ENCODE measurements at places on chromosomes 12 and 14.
A peak's percentile ranks its signal among the peaks of the same experiment; 100 is the strongest.

GRCh38 chr14:104090071-104090748 lies 4.7 kb downstream of the ASPG start:
- H3K36me3 ChIP-seq: no peaks in the 10 kb centered on the region
- no peak overlapping the region for H3K4me3 ChIP-seq
- no peaks in the 10 kb centered on the region for H3K27me3 ChIP-seq
- no peak for DNase-seq

- peaks cover 19% of the 10 kb centered on the region for H3K4me1 ChIP-seq
- no peaks in the 10 kb centered on the region for H3K36me3 ChIP-seq
- no peak overlapping the region for H3K27ac ChIP-seq
- no peak for DNase-seq
Measured at GRCh38 chr14:45136399-45136798, 669 bp downstream of the FANCM start.

- H3K36me3 ChIP-seq: peaks cover 78% of the 10 kb centered on the region
- no peak overlapping the region for H3K4me3 ChIP-seq
- no peaks in the 10 kb centered on the region for H3K4me1 ChIP-seq
- DNase-seq: no peak
- H3K27ac ChIP-seq: no peak overlapping the region
Measured at GRCh38 chr12:870378-870777, 79.1 kb downstream of the RAD52 start.

GRCh38 chr12:95323212-95323611 lies 105.6 kb downstream of the VEZT start:
- no peak overlapping the region for H3K27ac ChIP-seq
- no peaks in the 10 kb centered on the region for H3K27me3 ChIP-seq
- no peak overlapping the region for H3K4me3 ChIP-seq
- H3K36me3 ChIP-seq: no peaks in the 10 kb centered on the region
- H3K4me1 ChIP-seq: no peaks in the 10 kb centered on the region

DNA sequence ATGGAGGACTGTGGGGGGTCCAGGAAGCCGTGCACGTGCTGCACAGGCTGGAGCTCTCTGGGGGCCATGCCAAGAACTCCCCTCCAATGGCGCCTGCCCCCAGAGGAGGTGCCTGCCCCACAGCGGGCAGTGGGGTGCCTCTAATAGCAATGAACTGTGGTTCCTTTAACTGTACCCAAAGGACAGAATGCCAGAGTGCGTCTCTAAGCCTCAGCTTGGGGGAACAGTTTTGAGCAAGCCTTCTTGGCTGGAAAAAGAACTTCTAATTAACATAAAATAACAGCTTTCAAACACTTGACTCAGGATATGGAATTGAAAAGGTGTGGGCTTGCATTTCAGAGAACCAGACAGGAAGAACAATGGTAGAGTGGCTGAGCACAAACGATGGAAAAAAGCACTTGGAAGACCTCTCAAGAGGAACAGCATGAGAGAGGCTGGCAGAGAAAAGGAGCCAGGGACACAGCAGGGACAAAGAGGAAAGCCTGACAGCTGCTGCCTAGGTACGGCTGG lies 195.6 kb downstream of the TTC7B start:
- DNase-seq: no peak
- no peak overlapping the region for H3K4me3 ChIP-seq
- peaks cover 7% of the 10 kb centered on the region for H3K36me3 ChIP-seq
- no peaks in the 10 kb centered on the region for H3K27me3 ChIP-seq
- no peak overlapping the region for H3K27ac ChIP-seq

GRCh38 chr14:45679853-45680252 lies 426.9 kb upstream of the MIS18BP1 start:
- no peaks in the 10 kb centered on the region for H3K36me3 ChIP-seq
- no peaks in the 10 kb centered on the region for H3K27me3 ChIP-seq

DNA sequence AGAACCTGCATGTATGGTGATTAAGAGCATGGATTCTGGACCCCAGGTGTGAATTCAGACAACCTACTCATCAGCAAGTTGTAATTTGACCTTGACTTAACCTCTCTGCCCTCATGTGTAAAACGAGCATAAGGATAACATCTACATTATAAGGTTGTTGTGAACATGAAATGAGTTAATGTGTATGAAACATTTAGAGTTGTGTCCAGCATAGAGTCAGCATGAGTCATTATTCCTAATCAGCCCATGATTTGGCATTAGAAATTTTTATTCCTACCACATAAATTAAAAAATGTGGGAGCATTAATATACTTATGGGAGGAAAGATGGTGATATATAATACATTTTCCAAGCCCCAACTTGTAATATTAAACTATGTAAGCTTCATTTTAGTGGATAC lies 95.9 kb upstream of the DDHD1 start:
- H3K27me3 ChIP-seq: no peaks in the 10 kb centered on the region
- H3K4me1 ChIP-seq: no peaks in the 10 kb centered on the region
- no peak for DNase-seq
- no peak overlapping the region for H3K4me3 ChIP-seq
- no peaks in the 10 kb centered on the region for H3K36me3 ChIP-seq

GRCh38 chr12:64293654-64294364 lies 71.7 kb upstream of the KICS2 start:
- no peaks in the 10 kb centered on the region for H3K4me1 ChIP-seq
- H3K27me3 ChIP-seq: no peaks in the 10 kb centered on the region
- H3K36me3 ChIP-seq: no peaks in the 10 kb centered on the region
- no peak for DNase-seq

- no peak for DNase-seq
- H3K27ac ChIP-seq: no peak overlapping the region
- no peaks in the 10 kb centered on the region for H3K36me3 ChIP-seq
- H3K4me3 ChIP-seq: no peak overlapping the region
- H3K27me3 ChIP-seq: no peaks in the 10 kb centered on the region
Measured at GRCh38 chr12:91104812-91105466, 6.4 kb downstream of the LUM start.

DNA sequence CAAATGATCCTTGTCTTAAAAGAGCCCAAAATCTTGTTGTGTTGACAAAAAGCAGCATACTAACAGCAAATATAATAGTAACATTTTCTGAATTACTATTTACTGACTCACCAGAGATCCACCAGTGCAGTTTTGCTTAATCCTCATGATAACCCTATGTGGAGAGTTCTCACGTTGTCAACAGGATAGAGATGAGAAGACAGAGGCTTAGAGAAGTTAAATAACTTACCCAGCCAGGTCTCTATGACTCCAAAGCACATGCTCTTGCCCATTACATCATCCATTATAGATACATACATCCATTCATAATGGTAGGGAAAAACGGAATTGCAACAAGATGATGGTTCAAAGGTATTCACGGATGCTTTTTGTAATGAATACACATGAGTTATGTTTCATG lies 111.9 kb downstream of the PAX9 start:
- no peaks in the 10 kb centered on the region for H3K4me1 ChIP-seq
- H3K4me3 ChIP-seq: no peak overlapping the region
- H3K36me3 ChIP-seq: no peaks in the 10 kb centered on the region

DNA sequence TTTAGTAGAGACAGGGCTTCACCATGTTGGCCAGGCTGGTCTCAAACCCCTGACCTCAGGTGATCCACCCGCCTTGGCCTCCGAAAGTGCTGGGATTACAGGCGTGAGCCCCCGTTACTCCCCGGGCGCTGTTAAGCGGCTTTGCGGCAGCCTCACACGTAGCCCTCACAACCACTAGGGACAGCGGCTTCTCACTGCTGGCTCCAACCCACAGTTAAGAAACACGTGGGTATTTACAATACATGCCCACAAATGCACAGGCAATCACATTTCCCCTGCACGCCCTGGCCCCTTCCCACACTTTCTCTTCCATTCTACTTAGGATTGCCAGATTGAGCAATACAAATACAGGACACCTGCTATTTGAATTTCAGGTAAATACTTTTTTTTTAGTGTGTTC lies 37.0 kb upstream of the EIF5 start:
- H3K4me1 ChIP-seq: no peaks in the 10 kb centered on the region
- no peaks in the 10 kb centered on the region for H3K27me3 ChIP-seq
- peak; percentile 25 for DNase-seq
- H3K36me3 ChIP-seq: no peaks in the 10 kb centered on the region
- H3K4me3 ChIP-seq: no peak overlapping the region
- H3K27ac ChIP-seq: no peak overlapping the region

DNA sequence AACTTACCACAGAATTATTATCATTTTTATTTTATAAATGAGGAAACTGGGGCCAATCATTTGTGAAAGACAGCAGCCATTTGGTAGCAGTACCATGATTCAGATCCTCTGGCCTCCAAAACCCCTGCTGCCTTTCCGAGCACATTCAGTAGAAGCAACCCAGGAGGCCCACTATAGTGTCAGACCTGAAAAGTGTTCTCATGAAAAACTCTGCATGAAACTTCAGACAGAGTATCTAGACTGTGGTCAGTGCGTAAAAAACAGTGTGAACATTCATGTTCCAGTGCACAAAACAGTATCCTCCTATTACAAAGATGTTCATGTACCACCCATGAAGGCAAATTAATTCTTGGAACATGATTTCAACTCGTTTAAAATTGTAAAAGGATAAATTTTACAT lies 112.0 kb downstream of the EPS8 start:
- no peak overlapping the region for H3K27ac ChIP-seq
- no peaks in the 10 kb centered on the region for H3K27me3 ChIP-seq
- no peaks in the 10 kb centered on the region for H3K36me3 ChIP-seq
- H3K4me1 ChIP-seq: no peaks in the 10 kb centered on the region

GRCh38 chr12:111445726-111446581 lies 40.2 kb downstream of the SH2B3 start:
- H3K27me3 ChIP-seq: no peaks in the 10 kb centered on the region
- H3K4me3 ChIP-seq: no peak overlapping the region
- H3K36me3 ChIP-seq: peaks cover 71% of the 10 kb centered on the region
- peaks cover 76% of the 10 kb centered on the region for H3K4me1 ChIP-seq
- no peak for DNase-seq

DNA sequence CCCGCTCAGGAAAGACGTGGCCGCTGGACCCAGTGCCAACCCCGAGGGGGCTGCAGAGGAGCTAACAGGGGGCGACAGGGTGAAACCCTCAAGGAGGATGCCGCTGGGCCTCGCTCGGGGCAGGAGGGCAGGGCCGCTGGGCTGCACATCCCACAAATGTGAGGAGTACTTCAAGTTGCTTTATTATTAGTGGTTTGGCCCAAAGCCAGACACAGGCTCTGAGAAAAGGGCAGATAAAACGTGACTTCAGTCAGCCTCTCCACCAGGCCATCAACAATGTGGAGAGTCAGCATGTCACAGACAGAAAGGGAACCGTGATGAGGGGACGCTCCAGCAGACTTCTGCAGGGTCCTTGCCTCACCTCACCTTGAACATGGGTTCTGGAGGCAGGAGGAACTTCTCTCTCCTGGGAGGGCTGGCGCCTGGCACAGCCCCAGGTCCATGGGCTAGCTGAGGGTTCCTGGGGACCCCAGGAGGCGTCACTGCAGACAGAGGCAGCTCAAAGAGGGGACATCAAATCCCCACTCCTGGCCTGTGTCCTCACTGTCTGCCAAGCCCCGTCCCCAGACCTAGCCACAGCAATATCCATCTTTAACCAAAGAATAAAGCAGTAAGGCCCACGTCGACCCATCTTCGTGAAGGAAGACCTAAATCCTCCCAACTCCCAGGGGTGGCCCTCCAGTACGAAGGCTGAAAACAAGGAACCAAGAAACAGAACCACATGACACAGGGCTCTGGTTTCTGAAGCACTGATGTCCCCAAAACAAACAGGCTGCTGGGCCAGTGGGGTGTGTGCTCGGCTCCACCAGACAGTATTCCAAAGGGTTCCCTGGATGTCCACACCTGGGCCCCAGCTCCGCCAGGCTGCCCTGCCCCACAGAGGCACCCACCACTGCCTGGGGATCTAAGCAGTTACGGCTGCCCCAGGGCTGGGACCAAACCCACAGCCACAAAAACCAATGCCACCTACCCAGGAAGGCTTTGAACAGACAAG lies 35.1 kb downstream of the CCDC85C start:
- no peaks in the 10 kb centered on the region for H3K27me3 ChIP-seq
- no peak overlapping the region for H3K4me3 ChIP-seq
- DNase-seq: no peak
- no peaks in the 10 kb centered on the region for H3K36me3 ChIP-seq
- H3K27ac ChIP-seq: no peak overlapping the region

DNA sequence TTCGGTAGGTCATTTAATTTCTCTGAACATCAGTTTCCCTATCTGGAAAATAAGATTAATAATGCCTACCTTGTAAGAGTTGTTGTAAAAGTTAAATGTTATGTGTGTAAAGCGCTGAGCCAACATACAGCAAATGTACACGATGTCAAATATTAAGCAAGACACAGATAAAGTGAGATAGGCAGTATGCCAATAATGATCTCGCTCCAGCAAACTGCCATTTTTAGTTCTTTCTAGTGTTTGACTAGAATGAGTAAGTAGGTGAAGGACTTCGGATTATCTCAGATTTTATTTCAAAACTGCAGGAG lies 840 bp downstream of the DHRS7 start:
- no peaks in the 10 kb centered on the region for H3K36me3 ChIP-seq
- no peak for DNase-seq
- no peaks in the 10 kb centered on the region for H3K27me3 ChIP-seq
- H3K27ac ChIP-seq: peak overlapping the region; percentile 84
- H3K4me1 ChIP-seq: peaks cover 40% of the 10 kb centered on the region
- peak overlapping the region; percentile 60 for H3K4me3 ChIP-seq

GRCh38 chr12:102757882-102758226 lies 159.2 kb downstream of the PAH start:
- H3K4me1 ChIP-seq: no peaks in the 10 kb centered on the region
- no peak overlapping the region for H3K27ac ChIP-seq
- no peak for DNase-seq
- H3K36me3 ChIP-seq: no peaks in the 10 kb centered on the region
- no peaks in the 10 kb centered on the region for H3K27me3 ChIP-seq
- no peak overlapping the region for H3K4me3 ChIP-seq

All from upper lobe of left lung (tissue), 6 donors.